H4 (cell line): ENCODE measurements at places on chromosomes 3 and 15. TPM values are rescaled to one million over a fixed set of nuclear protein-coding genes. Genes with fewer than 3 reads are reported as not detected.

GRCh38 chr15:41377978-41378377 lies 24.3 kb downstream of the NDUFAF1 start:
- no peak for DNase-seq

GRCh38 chr3:193821151-193821668 lies 228.2 kb downstream of the OPA1 start:
- DNase-seq = no peak

Gene SAXO2
- 0.58 and 0.68 TPM in 2 replicates for total RNA-seq

- DNase-seq = no peak
These were observed 148.6 kb downstream of the IMPG2 start for GRCh38 chr3:101171681-101172191.

DNA sequence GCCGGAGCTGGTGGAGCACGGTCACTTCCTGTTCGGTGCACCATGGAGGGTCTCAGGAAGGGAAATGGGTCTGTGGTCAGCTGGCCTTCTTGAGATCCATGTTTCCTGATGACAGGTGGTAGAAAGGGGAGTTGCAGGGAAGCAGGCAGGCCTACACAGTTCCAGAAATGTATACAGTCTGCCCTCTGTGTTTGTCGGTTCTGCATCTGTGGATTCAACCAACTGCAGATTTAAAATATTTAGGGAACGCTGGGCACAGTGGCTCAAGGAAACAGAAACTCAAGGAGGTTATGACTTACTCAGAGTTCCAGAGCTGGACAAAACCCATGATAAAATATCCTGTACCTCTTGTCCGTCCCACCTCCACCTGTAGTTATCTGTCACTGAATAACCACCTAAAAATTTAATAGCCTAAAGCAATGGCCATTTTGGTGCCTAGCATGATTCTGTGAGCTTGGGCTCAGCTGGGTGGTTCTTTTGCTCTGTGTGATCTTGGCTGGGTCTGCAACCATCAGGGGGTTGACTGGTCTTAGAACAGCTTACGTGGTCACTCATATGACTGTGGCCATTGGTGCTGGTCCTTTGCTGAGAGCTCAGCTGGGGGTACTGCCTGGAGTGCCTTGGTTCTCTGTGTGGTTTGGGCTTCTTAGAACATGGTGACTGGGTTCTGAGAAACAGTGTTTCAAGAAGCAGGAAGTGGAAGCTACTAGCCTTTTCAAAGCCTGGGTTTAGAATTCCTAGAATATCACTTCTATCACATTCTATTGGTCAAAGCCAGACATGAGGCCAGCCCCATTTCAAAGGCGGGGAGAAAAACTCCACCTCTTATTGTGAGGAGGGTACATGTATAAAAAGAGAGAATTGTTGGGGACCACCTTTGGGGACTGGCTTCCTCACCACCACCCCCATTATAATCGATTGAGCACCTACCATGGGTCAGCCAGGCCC lies 239.7 kb upstream of the BHLHE40 start:
- DNase-seq = no peak
